Muscle of arm (tissue), 14 donors: ENCODE measurements at places on chromosomes 6 and 20.

- DNase-seq: no peak
These were observed 66.3 kb downstream of the VTA1 start for GRCh38 chr6:142213402-142213801.

- DNase-seq: no peak
These were observed 72.0 kb downstream of the SYNJ2 start for GRCh38 chr6:158053377-158054313.

DNA sequence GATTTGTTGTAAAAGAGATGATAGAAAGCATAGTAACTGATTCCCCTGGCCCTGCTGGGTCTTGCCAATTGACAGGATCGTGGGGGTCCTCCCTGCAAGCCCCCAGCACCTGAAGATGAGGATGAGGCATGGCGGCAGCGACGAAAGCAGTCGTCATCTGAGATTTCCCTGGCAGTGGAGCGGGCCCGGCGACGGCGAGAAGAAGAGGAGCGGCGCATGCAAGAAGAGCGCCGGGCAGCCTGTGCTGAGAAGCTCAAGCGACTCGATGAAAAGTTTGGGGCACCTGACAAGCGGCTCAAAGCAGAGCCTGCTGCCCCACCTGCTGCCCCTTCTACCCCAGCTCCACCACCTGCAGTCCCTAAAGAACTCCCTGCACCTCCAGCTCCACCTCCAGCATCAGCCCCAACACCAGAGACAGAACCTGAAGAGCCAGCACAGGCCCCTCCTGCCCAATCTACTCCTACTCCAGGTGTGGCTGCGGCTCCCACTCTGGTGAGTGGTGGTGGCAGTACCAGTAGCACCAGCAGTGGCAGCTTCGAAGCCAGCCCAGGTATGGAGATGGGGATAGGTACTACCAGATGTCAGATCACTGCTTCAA lies 7.3 kb downstream of the PRRC2A start:
- no peak for DNase-seq

- no peak for DNase-seq
These were observed 47.7 kb upstream of the RNF182 start for GRCh38 chr6:13877051-13877450.
